AG08396 (cell line): ENCODE measurements at places on chromosomes 4 and X.

DNA sequence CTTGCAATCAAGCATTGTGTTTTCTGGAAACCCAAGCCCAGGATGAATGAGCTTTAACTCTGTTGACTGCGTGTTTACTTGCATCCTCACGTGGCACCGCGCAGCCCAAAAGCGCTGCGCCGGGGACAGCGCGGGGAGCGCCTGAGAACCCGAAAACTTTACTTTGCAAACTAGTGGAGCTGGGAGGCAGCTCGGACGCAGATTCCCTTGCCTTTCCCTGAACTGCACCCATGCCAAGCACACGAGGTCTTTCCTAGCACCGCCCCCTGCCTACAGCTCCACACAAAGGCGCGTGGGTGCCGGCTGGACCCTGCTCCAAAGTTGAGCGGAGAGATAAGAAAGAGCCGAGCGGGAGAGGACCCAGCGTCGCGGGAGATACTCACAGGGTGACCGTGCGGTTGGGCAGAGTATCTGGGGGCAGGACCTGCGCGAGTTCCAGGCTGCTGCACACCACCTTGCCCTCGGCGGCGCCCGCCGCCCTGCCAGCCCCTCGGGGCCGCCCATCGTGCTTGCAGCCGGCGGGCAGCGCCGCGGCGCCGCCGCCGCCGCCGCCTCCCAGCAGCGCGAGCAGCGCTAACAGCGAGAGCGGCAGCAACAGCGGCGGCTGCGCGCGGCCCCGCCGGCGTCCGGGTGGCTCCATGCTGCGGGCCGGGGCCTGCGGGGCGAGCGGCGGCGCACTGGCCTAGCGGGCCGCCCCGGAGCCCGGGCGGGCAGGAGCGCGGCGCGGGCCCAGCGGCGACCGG lies 550 bp downstream of the ADGRA3 start:
- peak; percentile 73 for DNase-seq

- no peak for DNase-seq
Observed at GRCh38 chr4:44861756-44862155, 135.4 kb upstream of the GNPDA2 start.

GRCh38 chrX:98480606-98481005 lies 1596.9 kb downstream of the RPA4 start:
- DNase-seq, result no peak

DNA sequence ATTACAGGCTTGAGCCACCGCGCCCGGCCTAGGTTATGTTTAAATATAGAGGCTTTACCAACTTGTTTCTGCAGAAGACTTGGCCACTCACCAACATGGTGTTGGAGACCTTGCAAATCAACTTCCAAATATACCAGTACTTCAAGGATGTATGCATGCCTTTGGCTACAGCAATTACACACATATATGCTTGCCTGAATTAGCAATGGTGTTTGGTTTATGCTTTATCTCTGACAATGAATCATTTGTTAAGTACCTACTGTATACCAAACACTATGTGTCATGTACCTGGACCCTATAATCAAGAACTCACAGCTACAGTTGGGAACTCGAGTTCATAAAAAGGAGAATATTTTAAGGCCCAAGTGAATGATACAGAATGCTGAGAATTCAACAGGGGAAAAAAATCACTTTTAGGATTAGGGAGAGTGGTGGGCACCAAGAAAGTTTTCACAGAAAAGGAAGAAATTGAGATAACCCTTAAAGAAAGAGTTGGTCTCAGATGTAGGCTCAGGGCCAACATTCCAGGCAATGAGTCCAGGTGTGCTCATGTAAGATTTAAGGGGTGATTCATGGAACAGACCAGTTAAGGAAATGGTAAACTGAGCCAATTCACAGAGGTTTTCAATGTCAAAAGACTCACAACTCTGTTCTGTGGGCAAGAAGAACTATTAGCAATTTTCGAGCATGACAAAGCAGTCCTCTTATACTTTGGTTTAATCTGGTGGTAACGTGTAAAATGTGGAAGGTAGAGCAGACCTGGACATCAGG lies 98.9 kb downstream of the BCOR start:
- DNase-seq, result no peak

DNA sequence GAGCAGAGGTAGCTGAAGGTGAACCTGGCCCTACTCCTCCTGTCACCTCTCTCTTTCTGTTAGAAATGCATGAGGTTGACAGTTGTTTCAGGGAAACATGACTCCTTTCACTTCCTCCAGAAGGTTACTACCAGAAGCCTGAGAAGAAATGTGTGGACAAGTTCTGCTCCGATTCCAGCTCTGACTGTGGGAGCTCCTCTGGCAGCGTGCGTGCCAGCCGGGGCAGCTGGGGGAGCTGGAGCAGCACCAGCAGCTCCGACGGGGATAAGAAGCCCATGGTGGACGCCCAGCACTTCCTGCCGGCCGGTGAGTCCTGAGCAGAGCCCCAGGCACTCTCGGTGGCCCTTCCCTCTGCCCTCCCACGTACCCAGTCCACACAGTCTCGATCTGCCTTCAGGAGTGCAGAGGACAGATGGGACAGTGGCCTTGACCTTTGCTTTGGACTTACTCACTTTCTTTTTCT lies 61.3 kb upstream of the TLR2 start:
- no peak for DNase-seq

DNA sequence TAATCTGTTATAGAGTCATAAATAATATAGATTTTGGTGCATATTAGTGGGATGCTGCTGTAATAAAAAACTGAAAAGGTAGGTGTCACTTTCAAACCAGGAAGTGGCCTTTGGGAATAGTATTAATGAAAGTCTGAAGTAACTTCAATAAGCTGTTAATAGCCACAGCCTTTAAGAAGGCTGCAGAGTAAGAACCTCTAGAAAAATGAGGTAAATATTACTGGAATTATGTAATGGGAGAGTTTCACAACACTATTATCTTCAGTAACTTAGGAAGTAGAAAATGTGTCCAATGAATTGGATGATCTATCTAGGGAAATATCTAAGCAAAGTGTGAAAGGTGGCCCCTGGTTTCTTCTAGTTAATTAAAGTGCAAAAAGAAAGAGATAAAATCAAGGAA lies 104.7 kb downstream of the NCAPG start:
- DNase-seq, result no peak

- DNase-seq, result no peak
Observed at GRCh38 chrX:23389196-23389792, 54.6 kb downstream of the PTCHD1 start.

GRCh38 chrX:107565931-107566603 lies 62.2 kb upstream of the PRPS1 start:
- peak; percentile 38 for DNase-seq

DNA sequence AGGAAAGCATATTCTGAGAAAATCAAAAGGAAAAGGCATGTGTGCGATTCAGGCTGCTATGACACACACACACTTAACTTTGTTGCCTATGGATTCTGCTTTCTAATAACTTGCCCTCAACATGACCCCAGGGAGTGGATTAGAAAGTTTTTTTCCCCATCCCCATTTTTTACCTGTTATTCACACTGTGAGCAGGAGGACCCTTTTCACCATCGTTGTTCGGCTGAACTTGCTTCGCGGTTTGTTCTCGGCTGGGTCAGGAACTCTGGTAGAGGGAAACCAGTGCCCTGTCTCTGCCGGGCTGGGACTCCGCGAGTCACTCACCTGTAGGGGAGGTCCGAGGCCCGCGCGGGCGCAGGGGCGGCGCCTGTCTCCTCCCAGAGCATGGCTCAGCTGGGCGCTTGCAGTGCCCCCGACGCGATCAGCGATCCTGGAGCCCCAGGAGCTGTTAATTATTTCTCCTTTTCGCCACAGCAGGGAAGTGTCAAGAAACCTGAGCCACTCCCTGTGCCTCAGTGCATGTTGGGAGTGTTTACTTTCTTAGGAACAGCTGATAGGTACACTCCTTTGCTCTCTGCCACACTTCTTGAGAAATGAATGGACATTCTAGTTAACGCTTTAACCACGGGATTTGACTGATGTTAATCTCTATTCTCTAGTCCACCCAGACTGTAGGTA lies at the start of gene RASSF6:
TSS of gene RASSF6 (minus strand) at position 322 of the 678 bp plus-strand sequence. CDS start 8,641 bp downstream, outside the sequence.
- DNase-seq, result no peak

DNA sequence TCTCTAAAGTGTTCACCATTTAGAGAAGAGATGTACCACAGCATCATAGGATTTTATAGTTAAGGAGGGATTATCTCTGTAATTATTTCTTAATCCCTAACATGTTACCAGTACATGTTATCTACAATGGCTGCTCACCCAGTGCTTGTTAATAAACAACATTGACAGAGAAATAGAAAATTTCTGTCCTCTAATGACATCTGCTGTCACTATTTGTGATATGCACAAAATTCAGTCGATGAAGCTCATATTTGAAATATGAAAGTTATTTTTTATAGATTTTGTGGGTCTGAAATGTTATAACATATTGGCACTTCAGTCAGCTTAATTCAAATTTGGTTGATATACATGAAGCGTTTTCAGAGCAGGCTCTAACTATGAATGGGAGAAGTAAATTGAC lies 48.8 kb upstream of the GRXCR1 start:
- DNase-seq, result no peak

DNA sequence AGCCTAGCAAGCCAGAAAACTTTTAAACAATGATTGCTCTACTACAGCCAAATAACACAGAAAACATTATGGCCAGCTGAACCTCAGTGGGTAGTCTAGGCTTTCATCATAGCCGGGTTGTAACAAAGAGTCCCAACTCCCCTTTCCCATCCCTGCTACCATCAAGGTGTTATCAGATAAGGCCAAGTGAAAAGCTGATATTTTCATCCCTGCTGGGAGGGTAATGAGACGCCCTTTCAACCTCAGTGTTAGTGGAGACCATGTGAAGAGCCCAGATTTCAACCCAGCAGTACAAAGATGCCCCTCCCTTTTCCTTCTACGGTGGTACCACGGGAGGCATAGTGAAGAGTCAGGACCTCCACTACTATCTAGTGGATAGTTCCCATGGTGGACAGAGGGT lies 433.7 kb downstream of the GPM6A start:
- DNase-seq, result no peak

DNA sequence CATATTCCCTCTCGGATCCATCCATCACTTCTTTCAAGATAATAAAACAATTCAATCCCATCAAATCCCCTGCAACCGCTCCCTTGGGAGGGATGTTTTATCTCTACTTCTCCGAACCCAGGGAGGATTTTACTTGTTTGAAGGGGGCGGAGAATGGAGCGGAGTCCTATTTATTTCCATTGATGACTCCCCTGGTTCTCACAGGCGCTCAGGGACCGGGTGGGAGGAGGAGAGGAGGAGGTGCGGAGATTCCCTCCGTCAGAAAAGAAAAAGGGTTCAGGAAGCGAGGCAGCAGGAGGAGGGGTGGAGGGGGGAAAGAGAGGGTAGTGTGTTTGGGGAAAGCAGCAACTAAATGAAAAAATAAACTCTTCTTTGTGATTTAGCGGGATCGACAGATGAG lies 2.1 kb downstream of the NDNF start:
- no peak for DNase-seq

DNA sequence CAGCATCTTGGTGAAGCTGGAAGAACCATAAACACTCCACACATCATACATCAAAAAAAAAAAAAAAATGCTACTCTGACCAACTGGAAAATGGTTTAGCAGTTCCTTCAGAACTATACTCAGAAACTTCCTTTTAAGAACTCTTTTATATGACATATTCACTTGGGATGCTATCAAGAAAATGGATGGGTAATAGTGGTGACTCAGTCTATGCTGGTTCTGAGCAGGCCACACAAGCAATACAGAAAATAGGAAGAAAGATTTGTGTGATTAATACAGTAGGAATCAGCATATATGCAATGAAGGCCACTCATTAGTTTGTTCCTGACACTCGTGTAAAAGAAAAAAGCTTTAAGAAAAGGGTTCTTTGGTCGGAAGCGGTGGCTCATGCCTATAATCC lies 123.5 kb upstream of the FAT4 start:
- peak; percentile 57 for DNase-seq

DNA sequence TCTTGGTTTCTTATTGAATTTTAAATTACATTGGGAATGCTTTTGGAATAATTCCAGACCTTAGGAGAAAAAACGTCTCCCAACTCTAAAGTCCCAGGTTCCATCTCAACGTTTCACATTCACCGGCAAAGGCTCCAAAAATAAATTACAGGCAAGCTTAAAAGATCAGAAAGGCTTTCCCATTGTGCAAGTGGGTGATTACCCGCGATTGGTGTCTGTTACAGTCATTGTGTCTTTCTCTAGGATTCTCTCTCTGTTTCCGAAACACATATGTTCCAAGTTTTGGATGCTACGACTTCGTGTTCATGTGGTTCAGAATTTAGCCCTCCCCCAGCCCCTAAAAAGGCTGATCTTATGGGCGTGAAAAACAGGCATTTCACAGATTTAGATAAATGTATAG lies 41.8 kb downstream of the PALLD start:
- no peak for DNase-seq

- DNase-seq, result peak; percentile 2
Observed at GRCh38 chrX:53086464-53086863, 4.3 kb downstream of the TSPYL2 start.

DNA sequence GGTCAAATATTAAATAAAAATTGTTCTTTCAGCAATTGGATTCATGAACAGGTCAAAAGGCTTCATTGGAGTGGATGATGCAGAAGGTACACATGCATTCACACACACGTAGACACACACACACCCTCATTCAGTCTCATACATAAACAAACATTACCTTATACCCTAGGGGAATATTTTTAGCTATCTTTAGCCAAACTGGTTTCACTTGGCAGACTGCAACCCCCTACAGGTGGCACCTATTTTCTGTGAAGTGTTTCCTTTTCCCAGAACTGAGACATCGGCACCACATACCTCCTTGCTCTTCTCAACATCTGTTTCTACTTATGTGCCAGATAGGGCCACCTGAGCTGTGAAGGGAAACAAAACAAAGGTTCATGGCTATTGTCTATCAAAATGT lies 18.5 kb upstream of the KDR start:
- no peak for DNase-seq

GRCh38 chr4:187576751-187577150 lies 418.8 kb upstream of the ZFP42 start:
- no peak for DNase-seq

DNA sequence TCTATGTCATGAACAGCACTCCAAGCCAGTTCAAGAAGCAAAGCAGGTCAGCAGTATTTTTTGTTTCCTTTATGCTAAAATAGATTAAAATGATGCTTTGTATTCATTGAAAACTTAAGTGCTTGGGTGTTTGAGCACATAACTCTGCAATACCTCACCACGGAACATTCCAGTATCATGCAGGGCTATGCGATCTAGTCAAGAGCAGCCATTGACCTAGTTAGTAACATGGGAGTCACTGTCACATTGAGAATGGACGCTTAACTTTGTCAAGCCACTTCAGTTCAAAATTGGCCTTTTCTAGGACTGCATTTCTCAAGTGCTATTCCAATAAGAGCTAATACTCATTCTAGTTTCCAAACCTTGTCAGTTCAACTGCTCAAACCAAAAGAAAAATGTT lies 160.1 kb upstream of the FSTL5 start:
- no peak for DNase-seq

- no peak for DNase-seq
Observed at GRCh38 chr4:22500128-22500611, 15.7 kb downstream of the ADGRA3 start.

- no peak for DNase-seq
Observed at GRCh38 chr4:141858437-141858836, 222.1 kb downstream of the IL15 start.

GRCh38 chr4:77817304-77818072 lies 1.7 kb downstream of the CNOT6L start:
- peak; percentile 7 for DNase-seq

- peak; percentile 36 for DNase-seq
Observed at GRCh38 chr4:101348367-101348827, 1.1 kb upstream of the PPP3CA start.
